GM23338 (cell line): ENCODE measurements at places on chromosomes 11 and 22. TPM values are rescaled to one million over a fixed set of nuclear protein-coding genes. Genes with fewer than 3 reads are reported as not detected.

OR8D4 gene
- 0.14 and 0.74 TPM in 2 replicates for total RNA-seq

CSKMT gene
- total RNA-seq = 8.0 and 26.4 TPM in 2 replicates

TREH gene
- total RNA-seq = not detected in 2 replicates

TMEM25 gene
- 17.7 and 25.4 TPM in 2 replicates for total RNA-seq

LGR4 gene
- 91.7 and 99.6 TPM in 2 replicates for total RNA-seq

RRP7A gene
- total RNA-seq = 51.9 and 59.2 TPM in 2 replicates

AQP11 gene
- 1.7 and 1.8 TPM in 2 replicates for total RNA-seq

HEPHL1 gene
- total RNA-seq = 0.04 and 0.07 TPM in 2 replicates

RIBC2 gene
- 2.2 TPM in 2 replicates for total RNA-seq

B3GAT1 gene
- 24.8 and 28.3 TPM in 2 replicates for total RNA-seq

BBS1 gene
- total RNA-seq = 27.8 and 41.3 TPM in 2 replicates

UBQLNL gene
- total RNA-seq = 0.35 and 0.52 TPM in 2 replicates

RAG2 gene
- not detected in 2 replicates for total RNA-seq

ABTB2 gene
- 9.9 and 12.1 TPM in 2 replicates for total RNA-seq

RNF215 gene
- 12.4 and 13.9 TPM in 2 replicates for total RNA-seq

ANGPTL5 gene
- total RNA-seq = not detected in 2 replicates

VWCE gene
- total RNA-seq = 13.1 and 16.9 TPM in 2 replicates

SLN gene
- total RNA-seq = not detected in 2 replicates

MMP7 gene
- not detected in 2 replicates for total RNA-seq

MMP13 gene
- not detected in 2 replicates for total RNA-seq

ZNF280B gene
- total RNA-seq = 5.7 and 6.7 TPM in 2 replicates

TMEM223 gene
- 35.6 and 46.1 TPM in 2 replicates for total RNA-seq

VPREB1 gene
- total RNA-seq = not detected in 2 replicates

PHF21B gene
- 127 and 149 TPM in 2 replicates for total RNA-seq

KCNJ4 gene
- 1.3 TPM in 2 replicates for total RNA-seq

PPFIA1 gene
- 62.0 and 66.6 TPM in 2 replicates for total RNA-seq

OR4D5 gene
- total RNA-seq = not detected in 2 replicates

APOBEC3H gene
- not detected in 2 replicates for total RNA-seq

UBQLN3 gene
- total RNA-seq = not detected in 2 replicates

KCNJ11 gene
- total RNA-seq = 5.9 and 7.9 TPM in 2 replicates

KCNJ1 gene
- not detected in 2 replicates for total RNA-seq

C11orf16 gene
- total RNA-seq = not detected in 2 replicates

PLAAT3 gene
- total RNA-seq = 61.1 and 63.2 TPM in 2 replicates

RFPL3 gene
- total RNA-seq = not detected in 2 replicates

LGALS12 gene
- 0.62 and 0.94 TPM in 2 replicates for total RNA-seq

CCDC88B gene
- total RNA-seq = 12.1 and 12.3 TPM in 2 replicates

UCP3 gene
- 0.21 TPM in 1 of 2 replicates, not detected in the other for total RNA-seq

POU2AF2 gene
- total RNA-seq = not detected in 2 replicates

CBX7 gene
- 11.5 and 12.7 TPM in 2 replicates for total RNA-seq

RFPL2 gene
- 1.3 TPM in 1 of 2 replicates, not detected in the other for total RNA-seq

ACRV1 gene
- total RNA-seq = not detected in 2 replicates
